ENCODE measurements at places on chromosomes 2 and 18. TPM values are rescaled to one million over a fixed set of nuclear protein-coding genes. Genes with fewer than 3 reads are reported as not detected.

GRCh38 chr18:63253428-63254372 lies 65.9 kb downstream of the BCL2 start:
- H3K4me1 ChIP-seq = peaks cover 9% of the 10 kb centered on the region
- no peak for DNase-seq
- no peak overlapping the region for H3K27ac ChIP-seq
- H3K4me3 ChIP-seq = no peak overlapping the region

DNA sequence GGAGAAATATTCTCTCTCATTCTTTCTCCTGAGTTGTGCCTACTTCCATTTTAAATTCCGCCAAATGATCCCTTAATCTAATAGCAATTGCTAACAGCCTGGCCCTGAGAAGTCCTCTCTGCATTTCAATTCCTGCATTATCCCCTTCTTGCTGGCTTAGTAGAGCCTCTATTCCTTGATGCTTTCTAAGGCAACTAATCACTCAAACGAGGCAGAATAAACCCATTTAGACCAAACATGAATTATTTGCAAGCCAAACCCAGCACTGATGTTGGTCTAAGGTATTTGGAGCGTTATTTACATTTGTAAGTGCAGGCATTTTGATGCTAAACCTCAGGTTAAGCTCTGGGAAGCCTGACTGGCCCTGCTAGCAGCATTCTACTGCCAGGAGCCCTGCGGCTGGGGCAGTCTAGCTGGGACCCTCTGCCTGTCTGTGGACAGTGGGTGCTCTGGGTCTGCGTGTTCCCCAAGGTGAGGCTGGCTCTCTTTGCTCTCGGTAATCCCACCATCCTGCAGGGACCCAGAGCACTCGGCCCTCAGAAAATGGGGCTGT lies 173.1 kb upstream of the HS6ST1 start:
- no peaks in the 10 kb centered on the region for H3K4me1 ChIP-seq
- DNase-seq = no peak
- no peak overlapping the region for H3K27ac ChIP-seq
- H3K36me3 ChIP-seq = no peaks in the 10 kb centered on the region

GRCh38 chr2:241734208-241734466 lies 293 bp upstream of the D2HGDH start:
- H3K27ac ChIP-seq = no peak overlapping the region
- no peak overlapping the region for H3K4me3 ChIP-seq
- no peaks in the 10 kb centered on the region for H3K36me3 ChIP-seq
- H3K4me1 ChIP-seq = peaks cover 13% of the 10 kb centered on the region
- DNase-seq = no peak

GRCh38 chr2:134392442-134393074 lies 138.7 kb downstream of the MGAT5 start:
- H3K36me3 ChIP-seq = no peaks in the 10 kb centered on the region
- DNase-seq = no peak
- H3K27ac ChIP-seq = no peak overlapping the region
- no peaks in the 10 kb centered on the region for H3K4me1 ChIP-seq

GRCh38 chr2:217713395-217714286 lies 289.2 kb downstream of the TNS1 start:
- H3K4me3 ChIP-seq = no peak overlapping the region
- peak overlapping the region; percentile 99 for H3K27ac ChIP-seq
- peak; percentile 95 for DNase-seq

DNA sequence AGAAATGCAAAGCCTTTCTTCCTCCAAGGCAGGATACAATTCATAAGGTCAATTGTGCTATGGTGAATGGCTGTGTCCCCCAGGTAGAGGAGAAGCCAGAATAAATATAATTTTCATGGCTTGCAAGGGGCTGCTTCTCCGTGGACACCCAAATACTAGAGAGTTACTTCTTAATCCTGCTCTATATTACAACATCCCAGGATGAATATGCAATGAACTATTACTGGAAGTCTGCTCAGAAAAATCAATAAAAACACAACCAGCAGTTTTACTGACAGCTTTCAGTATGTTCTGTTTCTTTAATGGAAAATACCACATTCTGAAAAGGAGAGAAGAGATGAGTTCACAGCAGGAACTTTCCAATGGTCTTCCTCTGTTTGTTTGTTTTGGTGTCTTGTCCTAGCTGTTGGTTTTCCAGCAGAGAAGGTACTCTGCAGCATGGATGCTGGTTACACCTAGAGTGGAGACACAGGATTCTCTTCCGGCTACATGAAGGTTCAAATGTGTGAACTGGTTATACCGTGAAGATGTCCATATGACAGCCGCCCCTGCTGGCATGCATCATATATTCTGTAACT lies 213.0 kb downstream of the PID1 start:
- H3K4me1 ChIP-seq = no peaks in the 10 kb centered on the region
- H3K27ac ChIP-seq = no peak overlapping the region
- no peak overlapping the region for H3K4me3 ChIP-seq
- DNase-seq = no peak
- no peaks in the 10 kb centered on the region for H3K36me3 ChIP-seq

DNA sequence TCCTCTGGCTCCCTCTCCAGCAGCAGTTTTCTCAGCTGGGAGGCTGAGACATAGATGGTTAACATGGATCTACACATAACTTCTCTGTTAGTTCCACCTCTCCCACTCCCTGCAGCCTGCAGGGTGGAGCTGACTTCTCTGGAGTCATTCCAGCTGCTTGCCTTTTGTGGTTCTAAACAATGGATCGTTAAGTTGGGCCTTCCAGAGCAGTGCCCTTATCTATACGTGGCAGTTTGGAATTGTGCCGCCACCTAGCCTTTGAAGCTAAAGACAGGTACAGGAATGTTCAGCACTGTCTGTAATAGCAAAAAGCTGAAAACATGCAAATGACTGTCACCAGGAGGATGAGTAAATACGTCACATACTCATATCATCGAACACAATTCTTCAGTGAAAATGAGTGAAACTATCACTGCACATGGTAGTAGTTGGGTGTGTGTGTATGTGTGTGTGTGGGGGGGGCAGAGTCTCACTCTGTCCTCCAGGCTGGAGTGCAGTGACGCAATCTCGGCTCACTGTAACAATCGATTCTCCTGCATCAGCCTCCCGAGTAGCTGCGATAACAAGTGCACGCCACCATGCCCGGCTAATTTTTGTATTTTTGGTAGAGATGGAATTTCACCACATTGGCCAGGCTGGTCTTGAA lies 50.3 kb downstream of the SH2D6 start:
- H3K27me3 ChIP-seq = no peaks in the 10 kb centered on the region
- no peaks in the 10 kb centered on the region for H3K36me3 ChIP-seq
- peaks cover 5% of the 10 kb centered on the region for H3K4me1 ChIP-seq
- no peak overlapping the region for H3K4me3 ChIP-seq

DNA sequence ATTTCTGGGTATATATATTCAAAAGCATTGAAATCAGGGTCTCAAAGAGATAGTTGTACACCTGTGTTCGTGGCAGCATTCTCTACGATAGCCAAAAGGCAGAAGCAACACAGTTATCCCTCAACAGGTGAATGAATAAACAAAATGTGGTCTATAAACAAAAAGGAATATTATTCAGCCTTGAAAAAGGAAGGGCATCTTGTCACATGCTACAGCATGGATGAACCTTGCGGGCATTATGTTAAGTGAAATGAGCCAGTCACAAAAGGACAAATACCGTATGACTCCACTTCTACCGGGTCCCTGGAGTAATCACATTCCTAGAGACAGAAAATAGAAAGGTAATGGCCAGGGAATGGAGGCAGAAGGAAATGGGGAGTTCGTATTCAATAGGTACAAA lies 228.8 kb downstream of the SH3BP4 start:
- peaks cover 51% of the 10 kb centered on the region for H3K4me1 ChIP-seq
- no peak for DNase-seq
- no peaks in the 10 kb centered on the region for H3K27me3 ChIP-seq
- no peak overlapping the region for H3K27ac ChIP-seq
- peaks cover 6% of the 10 kb centered on the region for H3K36me3 ChIP-seq

GRCh38 chr2:118321432-118322105 lies 233.3 kb downstream of the INSIG2 start:
- H3K36me3 ChIP-seq = peaks cover 4% of the 10 kb centered on the region
- no peak overlapping the region for H3K27ac ChIP-seq
- H3K4me3 ChIP-seq = no peak overlapping the region
- peaks cover 3% of the 10 kb centered on the region for H3K27me3 ChIP-seq
- H3K4me1 ChIP-seq = peaks cover 45% of the 10 kb centered on the region
- no peak for DNase-seq

GRCh38 chr2:200471928-200472645 lies 37.8 kb downstream of the KCTD18 start:
- no peaks in the 10 kb centered on the region for H3K27me3 ChIP-seq
- no peak overlapping the region for H3K4me3 ChIP-seq
- H3K36me3 ChIP-seq = peaks cover 4% of the 10 kb centered on the region
- DNase-seq = no peak

GRCh38 chr2:67186326-67186725 lies 210.8 kb upstream of the ETAA1 start:
- no peak overlapping the region for H3K4me3 ChIP-seq
- H3K27me3 ChIP-seq = no peaks in the 10 kb centered on the region
- no peak for DNase-seq
- no peaks in the 10 kb centered on the region for H3K36me3 ChIP-seq
- peak overlapping the region; percentile 45 for H3K27ac ChIP-seq
- no peaks in the 10 kb centered on the region for H3K4me1 ChIP-seq

GRCh38 chr2:170842785-170843184 lies 26.1 kb downstream of the GAD1 start:
- no peak overlapping the region for H3K27ac ChIP-seq
- no peaks in the 10 kb centered on the region for H3K36me3 ChIP-seq
- H3K4me3 ChIP-seq = no peak overlapping the region
- peaks cover 2% of the 10 kb centered on the region for H3K27me3 ChIP-seq

DNA sequence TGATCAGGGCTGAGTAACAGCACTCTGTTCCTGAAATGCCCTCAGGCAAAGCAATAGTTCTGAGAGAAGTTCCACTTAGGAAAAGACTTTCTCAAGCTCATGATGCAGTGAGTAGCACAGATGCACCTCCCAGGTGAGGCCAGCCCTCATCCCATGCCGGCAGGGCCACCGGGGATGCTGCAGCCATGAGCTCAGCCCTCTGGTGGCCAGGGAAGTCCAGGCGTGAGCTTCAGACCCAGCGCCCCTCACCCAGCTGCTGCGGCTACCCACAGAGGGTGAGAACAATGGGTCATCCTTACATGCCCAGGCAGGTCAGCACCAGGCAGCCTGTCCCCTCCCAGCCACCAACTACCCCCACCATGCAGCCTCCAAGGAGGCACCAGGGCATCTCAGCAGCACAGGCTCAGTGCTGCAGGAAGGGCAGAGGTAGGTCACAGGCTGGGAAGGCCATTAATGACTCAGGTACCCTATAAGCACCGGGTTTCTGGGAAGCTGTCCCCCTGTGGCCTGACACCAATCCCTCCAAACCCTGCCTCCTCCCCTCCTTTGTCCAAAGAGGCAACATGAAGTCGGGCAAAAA lies 50.6 kb downstream of the TTC32 start:
- H3K4me1 ChIP-seq = no peaks in the 10 kb centered on the region
- H3K27me3 ChIP-seq = peaks cover 2% of the 10 kb centered on the region
- H3K4me3 ChIP-seq = no peak overlapping the region
- no peak overlapping the region for H3K27ac ChIP-seq
- H3K36me3 ChIP-seq = no peaks in the 10 kb centered on the region

PJVK gene
- total RNA-seq = 5.8 TPM

DNA sequence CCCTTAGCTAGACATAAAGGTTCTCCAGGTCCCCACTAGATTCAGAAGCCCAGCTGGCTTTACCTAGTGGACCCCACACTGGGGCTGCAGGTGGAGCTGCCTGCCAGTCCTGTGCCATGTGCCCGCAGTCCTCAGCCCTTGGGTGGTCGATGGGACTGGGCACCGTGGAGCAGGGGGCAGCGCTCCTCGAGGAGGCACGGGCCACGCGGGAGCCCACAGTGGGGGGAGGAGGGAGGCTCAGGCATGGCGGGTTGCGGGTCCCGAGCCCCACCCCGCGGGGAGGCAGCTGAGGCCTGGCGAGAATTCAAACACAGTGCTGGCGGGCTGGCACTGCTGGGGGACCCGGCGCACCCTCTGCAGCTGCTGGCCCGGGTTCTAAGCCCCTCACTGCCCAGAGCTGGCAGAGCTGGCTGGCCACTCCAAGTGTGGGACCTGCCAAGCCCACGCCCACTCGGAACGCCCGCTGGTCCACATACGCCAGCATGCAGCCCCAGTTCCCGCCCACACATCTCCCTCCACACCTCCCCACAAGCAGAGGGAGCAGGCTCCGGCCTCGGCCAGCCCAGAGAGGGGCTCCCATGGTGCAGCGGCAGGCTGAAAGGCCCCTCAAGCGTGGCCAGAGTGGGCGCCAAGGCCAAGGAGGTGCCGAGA lies 119.7 kb upstream of the NRXN1 start:
- H3K4me3 ChIP-seq = no peak overlapping the region
- no peak for DNase-seq
- no peaks in the 10 kb centered on the region for H3K4me1 ChIP-seq
- H3K36me3 ChIP-seq = peaks cover 5% of the 10 kb centered on the region
- no peak overlapping the region for H3K27ac ChIP-seq
